ENCODE measurements at places on chromosomes 6 and 20.

DNA sequence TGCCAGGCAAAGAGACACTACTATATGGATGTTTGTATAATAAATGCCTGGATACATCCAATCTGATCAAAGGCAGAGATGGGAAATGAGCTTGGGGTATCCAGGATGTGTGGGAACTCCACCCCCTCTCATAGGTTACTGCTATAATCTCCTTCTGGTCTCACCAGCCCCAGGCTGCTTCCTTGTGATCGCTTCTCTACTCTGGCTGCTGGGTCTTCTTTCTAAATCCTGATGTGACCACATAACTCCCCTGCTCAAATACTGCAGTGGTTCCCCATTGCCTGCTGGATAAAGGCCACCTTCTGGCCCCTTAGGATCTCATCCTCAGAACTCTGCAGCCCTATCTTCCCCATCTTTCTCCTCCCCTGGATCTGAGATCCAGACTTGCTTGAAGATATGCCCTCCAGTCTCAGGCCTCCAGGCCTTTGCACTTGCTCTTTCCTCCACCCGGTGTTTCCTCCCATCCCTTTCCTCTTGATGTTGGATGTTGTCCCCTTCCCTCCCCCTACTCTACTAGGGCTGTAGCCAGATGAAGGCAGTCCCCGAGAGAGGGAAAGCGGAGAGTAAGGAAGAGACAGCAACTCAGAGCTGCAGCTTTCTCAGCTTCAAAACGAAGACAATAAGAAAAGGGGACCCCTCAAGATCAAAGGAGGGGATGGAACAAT is 828 bp upstream of the XKR7 start:
- DNase-seq: no peak

DNA sequence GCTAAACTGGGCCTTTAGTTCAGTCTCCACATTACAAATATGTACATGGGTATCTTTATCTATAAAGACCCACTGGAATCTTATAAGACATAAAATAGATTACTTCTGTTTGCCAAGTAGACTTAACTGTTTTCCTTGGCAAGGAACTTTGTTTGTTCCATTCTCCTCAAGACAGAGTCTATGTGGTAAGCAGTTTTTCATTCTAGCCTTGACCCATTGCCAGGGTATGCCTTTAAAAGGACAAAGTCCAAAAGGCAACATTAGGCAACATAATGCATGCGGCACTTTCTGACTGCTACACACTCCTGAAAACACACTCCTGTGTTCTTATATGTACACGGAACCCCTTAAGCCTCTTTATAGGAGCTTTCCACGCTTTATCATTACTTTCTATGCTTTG is 20.4 kb downstream of the VNN1 start:
- no peak for DNase-seq

- peak; percentile 21 for DNase-seq
Measured at GRCh38 chr20:20233041-20233514, 134.8 kb upstream of the INSM1 start.

- DNase-seq: peak; percentile 4
Measured at GRCh38 chr6:50791900-50792508, 26.7 kb upstream of the TFAP2B start.

GRCh38 chr6:166351715-166352285 is 9.5 kb upstream of the SFT2D1 start:
- no peak for DNase-seq

DNA sequence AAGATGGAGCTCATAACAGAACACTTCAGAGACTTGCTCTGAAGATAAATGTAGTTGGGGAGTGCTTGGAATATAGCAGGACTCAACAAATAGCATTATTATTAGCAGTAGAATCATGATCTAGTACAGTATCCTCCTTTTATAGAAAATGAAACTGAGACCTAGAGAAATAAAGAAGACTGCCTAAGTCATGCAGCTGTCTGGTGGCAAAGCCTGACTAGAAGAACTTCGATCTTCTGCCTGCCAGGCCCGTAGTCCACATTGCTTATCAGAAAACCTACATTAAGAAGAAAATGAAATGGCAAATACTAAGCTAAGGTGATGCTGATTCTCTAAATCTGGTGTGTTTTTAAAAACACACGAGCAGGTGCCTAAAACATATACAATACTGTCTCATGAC is 46.4 kb upstream of the DST start:
- DNase-seq: no peak

DNA sequence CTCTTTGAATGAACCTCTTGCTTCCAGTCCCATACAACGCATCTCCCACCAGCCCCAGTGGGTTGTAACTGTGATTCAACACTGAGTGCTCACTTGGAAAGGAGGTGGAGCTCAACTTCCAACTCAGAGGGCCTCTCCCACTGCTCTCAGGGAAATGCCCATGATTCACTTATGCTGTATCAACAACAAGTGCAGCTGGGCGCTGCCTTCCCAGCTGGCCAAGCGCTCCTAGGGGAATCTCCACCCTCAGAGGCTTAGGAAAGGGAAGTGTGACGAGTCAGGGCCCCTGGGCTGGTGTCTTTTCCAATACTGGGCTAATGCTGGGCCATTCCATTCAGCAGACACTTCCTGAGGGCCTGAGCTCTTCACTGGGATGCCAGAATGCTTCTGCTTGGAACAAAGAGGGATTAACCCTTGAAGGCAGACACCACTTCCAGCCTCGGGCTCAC is 8.1 kb upstream of the OCSTAMP start:
- DNase-seq: no peak

DNA sequence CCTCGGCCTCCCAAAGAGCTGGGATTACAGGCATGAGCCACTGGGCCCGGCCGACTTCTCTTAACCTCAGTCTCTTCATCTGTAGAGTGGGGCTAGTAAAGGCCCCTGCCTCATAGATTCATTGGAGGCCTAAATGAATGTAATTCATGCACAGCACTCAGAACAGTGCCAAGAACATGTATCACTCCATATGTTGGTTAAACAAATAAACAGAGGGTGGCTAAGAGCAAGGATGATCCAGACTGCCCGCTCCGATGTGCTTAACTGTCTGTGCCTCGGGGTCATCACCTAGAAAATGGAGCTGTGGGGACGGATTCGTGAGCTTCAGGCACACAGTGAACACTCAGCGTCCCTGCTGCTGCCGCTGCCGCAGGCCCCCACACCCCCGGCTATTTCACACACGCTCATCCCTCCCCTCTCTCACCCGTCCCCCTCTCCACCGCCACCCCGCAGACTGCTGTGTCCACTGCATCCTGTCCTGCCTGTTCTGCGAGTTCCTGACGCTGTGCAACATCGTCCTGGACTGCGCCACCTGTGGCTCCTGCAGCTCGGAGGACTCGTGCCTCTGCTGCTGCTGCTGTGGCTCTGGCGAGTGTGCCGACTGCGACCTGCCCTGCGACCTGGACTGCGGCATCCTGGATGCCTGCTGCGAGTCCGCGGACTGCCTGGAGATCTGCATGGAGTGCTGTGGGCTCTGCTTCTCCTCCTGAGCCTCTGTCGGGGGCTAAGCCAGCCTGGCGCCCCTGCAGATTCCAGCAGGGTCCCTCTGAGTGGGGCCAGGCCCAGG is 14.8 kb downstream of the MDFI start:
- DNase-seq: no peak

DNA sequence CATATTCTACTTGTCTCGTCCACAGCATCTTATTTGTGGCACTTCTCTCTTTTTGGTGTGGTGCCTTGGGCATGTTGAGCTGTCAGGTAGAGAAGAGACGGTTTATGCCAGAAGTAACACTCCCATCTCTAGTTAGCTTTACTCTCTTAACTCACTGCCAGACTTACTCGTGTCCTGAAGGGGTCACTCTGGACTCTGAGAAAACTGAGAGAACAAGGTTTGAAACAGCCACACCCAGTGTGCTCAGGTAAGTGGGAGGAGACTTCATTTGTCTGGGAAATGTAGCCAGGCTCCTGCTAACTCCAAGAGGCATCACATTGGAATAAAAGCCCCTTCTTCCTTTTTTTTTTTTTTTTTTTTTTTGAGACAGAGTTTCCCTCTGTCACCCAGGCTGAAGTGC is 360.8 kb downstream of the QKI start:
- DNase-seq: no peak

- no peak for DNase-seq
Measured at GRCh38 chr20:23282111-23282510, 68.5 kb upstream of the NXT1 start.

DNA sequence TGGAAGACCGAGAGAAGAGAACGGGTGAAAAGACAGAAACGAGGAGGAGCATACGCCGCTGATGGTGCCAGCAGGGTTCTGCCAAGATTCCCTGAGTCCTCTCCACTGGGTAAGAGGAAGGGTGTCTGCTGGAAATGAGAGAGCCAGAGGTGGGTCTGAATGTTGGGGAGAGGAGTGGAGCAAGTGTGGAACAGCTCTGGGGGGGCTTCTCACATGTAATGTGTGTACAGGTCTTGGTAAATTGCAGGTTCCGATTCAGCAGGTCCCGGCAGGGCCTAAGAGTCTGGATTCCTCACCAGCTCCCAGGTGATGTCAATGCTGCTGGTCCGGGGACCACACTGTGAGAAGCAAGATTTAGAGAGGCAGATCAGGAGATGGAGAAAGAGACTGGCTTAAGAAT is 1.5 kb upstream of the EBF4 start:
- DNase-seq: no peak

- DNase-seq: no peak
Measured at GRCh38 chr6:135572051-135572450, 74.5 kb upstream of the AHI1 start.

DNA sequence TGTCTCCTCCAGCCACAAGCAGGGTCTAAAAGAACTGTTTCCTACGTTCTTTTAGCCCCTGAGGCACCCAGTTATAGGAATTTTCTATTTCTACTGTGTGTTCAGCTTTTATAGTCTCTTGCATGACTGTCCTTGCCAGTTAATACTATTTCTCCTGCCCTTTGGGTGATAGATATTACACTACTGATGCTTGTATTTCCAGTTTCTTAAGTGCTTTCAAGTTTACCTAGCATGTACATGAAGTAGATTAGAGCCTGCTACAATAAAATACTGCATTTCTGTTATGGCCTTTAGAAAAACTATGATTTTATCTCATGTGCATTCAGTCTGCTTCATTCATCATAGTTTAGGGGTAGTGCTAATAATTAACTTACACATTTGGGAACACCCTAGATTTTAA is 89.6 kb downstream of the FOXO3 start:
- DNase-seq: no peak

- no peak for DNase-seq
Measured at GRCh38 chr6:166483573-166484250, 101.0 kb upstream of the MPC1 start.

DNA sequence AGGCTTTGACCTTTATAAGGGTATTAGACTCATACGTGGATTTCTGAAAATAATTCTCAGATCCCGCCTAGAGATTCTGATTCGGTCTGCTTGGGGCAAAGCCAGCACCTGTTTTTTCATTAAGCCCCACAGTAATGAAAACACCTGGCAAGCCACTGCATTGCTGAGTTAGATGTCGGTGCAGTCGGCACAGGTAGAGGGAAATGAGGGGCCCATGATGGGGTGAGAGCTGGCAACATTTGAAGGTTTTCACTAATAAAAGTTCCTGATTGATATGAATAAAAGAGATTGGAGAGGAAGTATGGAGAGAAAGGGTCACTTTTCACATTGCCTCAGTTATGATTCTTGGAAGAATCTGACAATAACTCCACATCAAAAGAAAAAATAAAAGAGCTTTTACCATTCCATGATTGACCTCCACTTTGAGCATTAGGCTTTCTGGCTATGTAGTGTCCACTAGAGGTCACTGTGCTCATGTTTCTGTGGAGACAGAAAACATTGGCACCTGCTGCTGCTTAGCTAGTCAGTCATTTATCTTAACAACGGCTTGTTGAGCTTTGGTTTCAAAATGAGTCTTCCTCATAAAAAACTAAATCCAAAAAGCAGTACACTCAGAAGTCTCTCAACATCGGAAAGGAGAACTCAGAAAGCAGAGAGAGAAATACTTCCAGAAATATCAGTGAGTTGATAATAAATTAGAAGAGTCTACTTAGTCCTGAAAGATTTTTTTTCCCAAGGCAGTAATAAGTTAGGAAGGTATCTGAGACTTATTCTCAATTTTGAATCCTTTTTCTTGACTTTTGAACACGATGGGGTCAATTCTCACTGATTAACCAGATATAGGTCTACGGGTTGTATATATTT is 53.3 kb upstream of the KLHL31 start:
- DNase-seq: peak; percentile 62

DNA sequence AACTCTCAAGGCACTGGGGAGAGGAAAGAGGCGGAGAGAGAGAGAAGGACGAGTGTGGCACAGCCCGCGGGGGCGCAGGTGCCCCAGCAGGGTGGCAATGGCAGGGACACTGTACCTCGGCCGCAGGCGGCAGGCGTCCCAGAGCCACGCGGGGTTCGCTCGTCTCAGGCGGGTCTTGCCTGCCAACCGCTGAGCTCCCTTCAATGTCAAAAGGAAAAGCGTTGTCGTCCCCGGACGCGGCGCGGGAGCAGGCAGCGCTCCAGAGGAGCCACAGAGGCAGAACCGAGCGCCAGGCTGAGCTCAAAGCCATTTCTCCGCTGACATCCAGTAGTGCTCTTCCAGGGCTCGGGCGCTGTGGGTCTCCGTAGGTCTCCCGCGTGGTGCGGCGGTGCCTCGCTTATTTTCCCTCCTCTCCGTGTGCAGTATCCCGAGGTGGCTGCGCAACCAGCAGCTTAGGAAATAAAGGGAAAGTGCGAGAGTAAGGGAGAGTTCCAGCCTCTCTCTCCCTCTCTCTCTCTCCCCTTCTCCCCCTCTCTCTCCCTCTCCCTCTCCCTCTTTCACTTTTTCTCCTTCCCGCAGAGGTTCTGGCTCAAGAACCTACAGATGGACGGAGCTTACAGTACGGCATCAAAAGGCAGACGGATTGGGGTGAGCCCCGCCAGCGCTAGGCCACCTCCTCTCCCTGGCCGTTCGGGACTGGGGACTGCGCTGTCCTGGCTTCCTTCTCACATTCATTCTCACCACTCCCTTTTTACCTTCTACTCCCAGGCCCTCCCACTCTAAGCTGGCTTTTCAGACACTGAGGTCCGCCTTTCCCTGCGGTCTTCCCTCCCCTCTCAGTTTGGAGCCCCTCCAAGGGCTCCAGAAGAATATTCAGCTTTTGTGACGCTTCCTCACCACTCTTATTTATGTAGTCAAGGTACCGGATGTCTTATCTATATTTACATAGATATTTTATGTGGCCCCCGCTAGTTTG is at the start of gene LAMA4:
LAMA4 (minus strand) TSS at position 727 of the 976 bp plus-strand sequence; CDS start at position 310, 417 bp downstream.
- no peak for DNase-seq

DNA sequence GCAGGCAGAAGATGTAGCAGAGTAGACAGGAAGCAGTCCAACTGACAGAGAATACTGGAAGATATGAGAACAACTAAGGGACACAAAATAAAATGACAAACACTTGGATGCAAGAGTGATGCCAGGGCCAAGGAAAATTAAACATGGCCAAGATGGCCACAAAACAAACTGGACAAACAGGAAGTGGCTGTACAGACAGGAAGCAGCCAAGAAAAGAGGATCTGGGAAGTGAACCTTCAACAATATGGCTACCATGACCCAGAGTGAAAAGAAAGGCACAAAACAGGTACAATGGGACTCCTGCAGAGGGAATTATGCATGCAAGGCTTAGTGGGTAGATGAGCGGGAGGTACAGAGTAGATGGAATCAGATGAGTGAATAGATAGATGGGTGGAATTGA is 29.1 kb downstream of the HLA-DPB1 start:
- DNase-seq: no peak

GRCh38 chr6:41984623-41985022 is 43.0 kb upstream of the CCND3 start:
- no peak for DNase-seq

GRCh38 chr20:44010162-44010704 is 95.6 kb downstream of the TOX2 start:
- no peak for DNase-seq

- DNase-seq: no peak
Measured at GRCh38 chr6:470901-471448, 79.4 kb downstream of the IRF4 start.

GRCh38 chr6:161406646-161407045 is 132.8 kb upstream of the AGPAT4 start:
- no peak for DNase-seq
